ENCODE measurements at places on chromosomes 12 and 14. TPM values are rescaled to one million over a fixed set of nuclear protein-coding genes. Genes with fewer than 3 reads are reported as not detected.

GRCh38 chr12:104909761-104910160 lies 48.3 kb downstream of the SLC41A2 start:
- no peak overlapping the region for H3K27ac ChIP-seq
- H3K27me3 ChIP-seq = no peaks in the 10 kb centered on the region
- H3K4me3 ChIP-seq = no peak overlapping the region
- no peaks in the 10 kb centered on the region for H3K4me1 ChIP-seq

DNA sequence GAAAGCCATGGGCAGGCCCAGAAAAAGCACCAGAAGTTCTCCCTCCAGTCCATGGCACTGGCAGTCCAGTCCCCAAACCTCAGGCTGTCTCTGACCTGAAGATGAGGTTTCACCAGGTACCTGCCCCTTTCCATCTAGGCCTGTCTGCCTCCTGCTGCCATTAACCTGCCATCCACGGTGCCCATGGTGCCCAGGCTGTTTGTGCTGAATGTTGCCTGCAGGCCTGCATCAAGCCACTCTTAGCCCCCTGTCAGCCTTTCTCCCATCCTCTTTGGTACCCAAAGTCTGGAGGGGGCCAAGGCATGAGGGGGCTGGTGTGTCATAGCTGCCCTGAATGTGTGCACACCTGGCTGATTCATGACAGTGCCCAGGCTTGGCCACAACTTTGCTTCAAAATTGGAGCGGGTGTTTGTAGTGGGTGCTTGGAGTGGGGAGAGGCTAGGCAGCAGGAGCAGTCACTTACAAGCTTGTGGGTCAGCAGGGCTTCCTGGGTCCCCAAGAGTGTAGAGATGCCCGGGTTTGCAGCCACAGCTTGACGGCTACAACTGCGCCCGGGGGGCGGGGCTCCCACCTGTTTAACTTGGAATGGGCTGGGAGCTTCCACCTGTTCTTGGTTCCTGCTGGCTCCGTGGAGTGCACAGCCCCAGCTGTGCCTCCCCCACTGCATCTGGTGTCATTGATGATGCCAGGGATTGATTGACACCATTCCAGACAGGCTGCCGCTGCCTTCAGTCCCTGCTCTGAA lies 88.5 kb downstream of the GPHN start:
- no peaks in the 10 kb centered on the region for H3K4me1 ChIP-seq
- no peak for DNase-seq
- no peaks in the 10 kb centered on the region for H3K27me3 ChIP-seq

The HOXC6 gene
- total RNA-seq = 6.2 TPM

GRCh38 chr14:73591690-73592449 lies at the start of gene ACOT4:
TSS of gene ACOT4 (plus strand) at chr14:73591873. CDS start at chr14:73591960, 87 bp downstream.
- H3K27ac ChIP-seq = no peak within 1 kb of the TSS
- no peaks in the 10 kb centered on the region for H3K36me3 ChIP-seq
- DNase-seq = peak; percentile 48
- no peaks in the 10 kb centered on the region for H3K27me3 ChIP-seq
- H3K4me3 ChIP-seq = peak within 1 kb of the TSS; percentile 49

The HOXC12 gene
- 11.0 TPM for total RNA-seq

DNA sequence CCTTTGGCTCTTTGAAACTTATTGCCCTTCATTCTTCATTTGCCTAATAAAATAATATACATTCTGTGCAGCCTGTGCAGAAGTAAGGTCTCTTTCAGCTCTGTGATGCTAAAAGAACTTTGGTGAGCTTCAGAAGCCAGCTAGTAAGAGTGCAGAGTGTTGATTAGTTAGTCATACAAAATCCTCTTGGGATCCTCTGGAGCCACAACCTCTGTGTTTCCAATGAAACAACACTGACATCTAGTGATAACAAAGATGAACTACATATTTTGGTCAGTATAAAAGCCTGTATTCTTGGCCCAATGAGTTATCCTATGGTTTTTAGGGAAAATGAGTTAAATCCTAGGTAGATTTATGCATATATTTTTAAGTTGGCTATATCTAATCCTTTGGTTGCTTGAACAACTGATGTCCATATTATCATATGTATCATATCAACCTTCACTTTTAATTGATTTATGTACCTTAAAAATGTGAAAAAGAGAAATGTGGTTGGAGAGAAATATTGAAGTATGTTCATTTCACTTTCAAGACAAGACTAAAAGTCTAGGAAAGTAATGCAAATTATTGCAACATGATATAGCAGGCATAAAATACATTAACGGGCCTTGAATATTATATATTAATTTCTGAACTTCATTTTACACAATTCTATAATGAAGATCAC lies 158.4 kb downstream of the KLHL28 start:
- no peak overlapping the region for H3K27ac ChIP-seq
- no peaks in the 10 kb centered on the region for H3K4me1 ChIP-seq
- DNase-seq = peak; percentile 11
- no peaks in the 10 kb centered on the region for H3K36me3 ChIP-seq
- H3K27me3 ChIP-seq = no peaks in the 10 kb centered on the region

- no peaks in the 10 kb centered on the region for H3K4me1 ChIP-seq
- DNase-seq = no peak
- no peak overlapping the region for H3K27ac ChIP-seq
- no peak overlapping the region for H3K4me3 ChIP-seq
Observed at GRCh38 chr12:27396216-27396815, 50.2 kb upstream of the SMCO2 start.

DNA sequence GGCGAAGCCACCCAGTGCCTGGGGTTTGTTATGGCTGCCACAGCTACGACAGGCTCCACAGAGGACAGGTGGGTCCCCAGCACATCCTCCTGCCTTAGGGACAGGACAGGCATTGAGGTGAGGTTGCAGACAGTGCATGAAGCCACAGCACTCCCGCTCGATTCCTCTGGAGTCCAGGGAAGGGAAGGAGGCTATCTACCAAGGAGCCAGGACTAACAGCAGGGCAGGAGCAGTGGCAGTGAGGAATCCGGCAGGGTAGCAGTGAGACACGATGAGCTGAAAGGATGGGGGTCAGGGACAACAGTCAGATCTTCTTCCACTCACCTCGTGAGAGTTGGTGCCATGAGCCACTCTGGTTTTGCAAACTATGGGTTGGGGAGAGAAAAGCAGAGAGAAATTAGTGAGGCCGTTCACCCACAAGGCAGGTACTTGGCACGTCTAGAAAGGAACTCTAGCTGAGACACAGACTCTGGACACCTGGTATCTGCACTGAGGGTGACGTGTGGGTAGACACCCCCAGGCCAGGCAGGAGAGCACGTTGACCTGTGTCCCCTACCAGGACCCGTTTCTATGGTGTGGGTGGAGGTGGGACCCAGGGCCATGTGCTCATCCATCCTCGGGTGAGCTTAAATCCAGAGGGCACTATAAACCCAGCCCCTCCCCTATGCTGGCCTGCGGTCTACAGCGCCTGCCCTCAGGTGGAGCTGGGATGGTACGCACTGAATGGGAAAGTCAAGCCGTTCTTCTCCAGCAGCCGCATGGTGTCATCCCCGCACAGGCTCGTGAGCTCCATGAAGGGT lies 39.3 kb downstream of the CHGA start:
- H3K4me3 ChIP-seq = no peak overlapping the region
- H3K4me1 ChIP-seq = peaks cover 54% of the 10 kb centered on the region
- H3K27me3 ChIP-seq = no peaks in the 10 kb centered on the region
- peak overlapping the region; percentile 79 for H3K27ac ChIP-seq

GRCh38 chr14:95835121-95835730 lies 41.4 kb upstream of the TUNAR start:
- H3K4me3 ChIP-seq = no peak overlapping the region
- no peaks in the 10 kb centered on the region for H3K27me3 ChIP-seq
- no peak for DNase-seq
- no peaks in the 10 kb centered on the region for H3K36me3 ChIP-seq

The BCL2L2 gene
- total RNA-seq = 18.0 TPM

The AGAP2 gene
- 0.89 TPM for total RNA-seq

The KRT74 gene
- not detected for total RNA-seq

GRCh38 chr14:69152902-69153151 lies at the start of gene DCAF5:
TSS of gene DCAF5 (minus strand) at chr14:69153119. CDS start at chr14:69152978, 141 bp downstream.
- no peak for DNase-seq
- no peaks in the 10 kb centered on the region for H3K27me3 ChIP-seq
- H3K36me3 ChIP-seq = peaks cover 19% of the 10 kb centered on the region
- peaks cover 8% of the 10 kb centered on the region for H3K4me1 ChIP-seq
- H3K4me3 ChIP-seq = peak within 1 kb of the TSS; percentile 75
- H3K27ac ChIP-seq = peak within 1 kb of the TSS; percentile 58

GRCh38 chr12:112381406-112381882 lies 787 bp downstream of the HECTD4 start:
- H3K4me3 ChIP-seq = peak overlapping the region; percentile 99
- peak; percentile 14 for DNase-seq
- H3K4me1 ChIP-seq = peaks cover 11% of the 10 kb centered on the region
- peaks cover 10% of the 10 kb centered on the region for H3K36me3 ChIP-seq
- peak overlapping the region; percentile 64 for H3K27ac ChIP-seq
- H3K27me3 ChIP-seq = no peaks in the 10 kb centered on the region

The TAS2R30 gene
- total RNA-seq = 1.6 TPM
